Activated CD4-positive, alpha-beta T cell treated with anti-CD3 and anti-CD28 coated beads for 36 hours (primary cell): ENCODE measurements at places on chromosomes 1 and 21.

DNA sequence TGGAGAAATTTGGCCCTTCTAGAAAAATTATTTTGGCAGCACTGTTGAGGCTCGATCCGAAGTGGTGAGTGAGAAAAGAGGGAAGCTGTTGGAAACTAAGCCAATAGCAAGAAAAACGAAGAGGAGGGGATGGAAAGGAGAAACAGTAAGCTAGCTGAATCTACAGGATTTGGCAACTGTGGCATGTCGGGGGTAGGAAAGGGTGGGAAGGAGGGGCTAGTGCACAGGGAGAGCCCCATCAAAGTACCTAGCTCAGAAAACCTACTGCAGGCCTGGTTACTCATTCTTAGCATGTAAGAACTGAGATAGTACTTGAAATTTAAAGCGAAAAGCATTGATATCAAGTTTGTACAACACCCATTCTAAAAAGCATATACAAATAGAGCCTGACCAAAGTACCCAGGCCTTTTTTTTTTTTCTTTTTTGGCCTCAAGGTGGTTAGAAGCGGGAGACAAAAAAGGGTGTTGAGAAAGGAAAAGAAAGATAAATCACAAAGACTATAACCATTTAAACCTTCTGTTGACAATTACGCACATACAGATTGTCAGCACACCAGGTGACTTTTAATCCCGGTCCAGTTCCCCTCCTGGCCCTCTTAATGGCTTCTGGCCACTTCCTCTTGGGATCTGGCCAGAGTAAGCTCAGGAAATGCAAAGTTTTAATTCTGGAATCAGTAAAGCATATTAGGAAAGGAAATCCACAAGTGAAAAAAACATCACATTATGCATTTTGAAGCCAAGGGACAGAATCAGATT lies 50.4 kb downstream of the SLC16A1 start:
- peaks cover 41% of the 10 kb centered on the region for H3K4me1 ChIP-seq
- no peak overlapping the region for H3K4me3 ChIP-seq
- peaks cover 6% of the 10 kb centered on the region for H3K36me3 ChIP-seq
- H3K27ac ChIP-seq = peak overlapping the region; percentile 59

DNA sequence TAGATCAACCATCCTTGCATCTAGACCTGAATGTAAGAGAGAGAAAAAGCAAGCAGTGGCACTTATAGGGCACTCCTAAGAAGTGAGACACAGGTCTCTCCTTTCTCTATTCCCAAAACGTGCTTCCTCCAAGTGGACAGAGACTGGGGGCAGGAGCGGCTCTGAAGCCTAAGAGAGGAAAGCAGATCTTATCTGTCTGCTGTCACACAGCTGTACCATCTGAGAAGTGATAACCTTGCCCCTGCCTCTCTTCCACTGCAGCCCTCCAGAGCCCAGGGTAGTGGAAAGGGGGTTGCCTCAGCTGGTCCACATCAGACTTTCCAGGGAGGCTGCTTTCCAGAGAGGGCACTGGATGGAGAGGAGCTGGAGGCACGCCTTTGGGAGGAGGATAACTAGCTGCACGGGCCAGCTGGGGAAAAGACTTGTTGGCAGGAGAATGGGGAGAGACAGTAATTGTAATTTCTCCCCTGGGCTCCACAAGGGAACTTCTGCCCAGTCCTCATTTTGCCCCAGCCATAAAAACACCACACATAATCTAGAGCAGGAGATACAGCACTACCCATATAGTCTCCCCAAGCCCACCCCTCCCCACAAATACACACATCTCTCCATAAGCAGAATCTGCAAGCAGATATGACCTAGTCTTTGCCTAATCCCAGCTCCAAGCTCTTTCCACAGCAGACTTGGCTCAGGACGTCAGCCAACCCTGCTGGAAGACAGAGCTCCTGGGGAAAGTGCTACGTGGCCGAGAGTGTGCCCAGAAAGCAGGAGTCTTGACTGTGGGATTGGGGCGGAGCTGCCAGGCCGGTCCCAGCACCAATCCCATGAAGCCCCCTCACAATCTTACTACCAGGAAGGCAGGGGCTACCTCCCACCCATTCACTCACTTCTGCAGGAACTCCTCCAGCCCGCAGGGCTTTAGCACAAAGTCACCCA lies 31.2 kb downstream of the PIK3C2B start:
- no peak for DNase-seq
- H3K4me3 ChIP-seq = no peak overlapping the region
- peaks cover 65% of the 10 kb centered on the region for H3K4me1 ChIP-seq
- no peaks in the 10 kb centered on the region for H3K27me3 ChIP-seq
- no peak overlapping the region for H3K27ac ChIP-seq

DNA sequence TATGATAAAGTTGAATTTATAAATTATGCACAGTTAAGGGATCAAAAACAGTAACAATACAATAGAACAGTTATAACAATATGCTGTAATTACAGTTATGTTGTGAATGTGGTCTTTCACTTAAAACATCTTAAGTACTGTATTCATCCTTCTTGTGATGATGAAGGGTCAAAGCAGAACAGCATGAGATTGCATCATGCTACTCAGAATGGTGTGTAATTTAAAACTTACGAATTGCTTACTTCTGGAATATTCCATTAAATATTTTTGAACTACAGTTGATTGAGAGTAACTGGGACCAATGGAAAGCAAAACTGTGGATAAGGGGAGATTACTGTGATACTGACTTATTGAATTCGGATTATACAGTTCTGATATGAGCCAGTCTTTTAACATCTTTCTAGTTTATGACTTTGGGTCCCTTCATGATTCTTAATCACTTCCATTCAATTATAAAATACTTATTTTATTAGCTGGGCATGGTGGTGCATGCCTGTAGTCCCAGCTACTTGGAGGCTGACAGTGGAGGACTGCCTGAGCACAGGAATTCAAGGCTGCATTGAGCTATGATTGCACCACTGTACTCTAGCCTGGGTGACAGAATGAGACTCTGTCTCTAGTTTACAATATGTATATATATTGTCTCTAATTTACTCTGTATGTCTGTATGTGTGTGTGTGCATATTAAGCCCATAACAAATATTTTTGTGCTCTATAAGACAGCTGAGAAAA lies 43.2 kb downstream of the ATP1B1 start:
- H3K4me1 ChIP-seq = no peaks in the 10 kb centered on the region
- H3K36me3 ChIP-seq = no peaks in the 10 kb centered on the region
- no peak overlapping the region for H3K27ac ChIP-seq
- no peak for DNase-seq
- no peaks in the 10 kb centered on the region for H3K27me3 ChIP-seq

GRCh38 chr1:44408632-44409602 lies 3.9 kb downstream of the RNF220 start:
- H3K4me3 ChIP-seq = peak overlapping the region; percentile 3
- H3K4me1 ChIP-seq = peaks cover 34% of the 10 kb centered on the region
- peak; percentile 31 for DNase-seq
- no peak overlapping the region for H3K27ac ChIP-seq
- H3K36me3 ChIP-seq = no peaks in the 10 kb centered on the region

DNA sequence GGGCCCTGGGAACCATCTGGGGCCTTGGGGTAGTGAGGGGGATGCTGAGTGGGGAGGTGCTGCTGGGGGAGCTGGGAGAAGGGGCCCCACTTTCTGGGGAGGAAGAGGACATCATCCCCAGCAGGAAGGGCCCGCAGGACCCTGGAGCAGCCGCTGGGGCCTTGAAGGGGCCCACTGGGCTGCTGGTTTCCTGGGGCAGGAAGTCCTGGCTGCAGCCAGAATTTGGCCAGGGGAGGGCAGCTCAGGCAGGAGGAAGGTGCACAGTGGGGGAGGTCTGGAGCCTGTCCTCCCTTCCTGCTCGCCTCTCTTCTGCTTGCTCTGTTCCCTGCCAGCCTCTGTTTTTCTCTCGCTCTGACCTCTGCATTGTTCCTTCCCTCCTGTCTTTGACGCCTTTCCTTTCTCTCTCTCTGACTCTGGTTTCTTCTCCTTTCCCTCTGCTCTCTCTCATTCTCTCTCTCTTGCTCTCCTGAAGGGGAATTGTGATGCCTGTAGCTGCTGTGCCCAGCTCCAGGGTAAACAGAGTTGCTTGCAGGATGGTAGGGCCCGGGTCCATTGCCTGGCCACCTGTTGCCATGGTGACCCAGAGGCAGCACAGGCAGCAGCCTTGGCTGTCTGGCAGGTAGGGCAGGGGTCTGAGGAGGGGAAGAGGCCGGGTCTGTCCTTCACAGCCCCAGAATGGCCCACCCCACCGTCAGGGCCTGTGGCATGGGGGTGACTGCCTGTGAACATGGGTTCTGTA lies 23.9 kb downstream of the ACOT11 start:
- no peak overlapping the region for H3K27ac ChIP-seq
- no peaks in the 10 kb centered on the region for H3K36me3 ChIP-seq
- H3K4me3 ChIP-seq = no peak overlapping the region
- H3K27me3 ChIP-seq = no peaks in the 10 kb centered on the region
- peaks cover under 1% of the 10 kb centered on the region for H3K4me1 ChIP-seq
- no peak for DNase-seq

DNA sequence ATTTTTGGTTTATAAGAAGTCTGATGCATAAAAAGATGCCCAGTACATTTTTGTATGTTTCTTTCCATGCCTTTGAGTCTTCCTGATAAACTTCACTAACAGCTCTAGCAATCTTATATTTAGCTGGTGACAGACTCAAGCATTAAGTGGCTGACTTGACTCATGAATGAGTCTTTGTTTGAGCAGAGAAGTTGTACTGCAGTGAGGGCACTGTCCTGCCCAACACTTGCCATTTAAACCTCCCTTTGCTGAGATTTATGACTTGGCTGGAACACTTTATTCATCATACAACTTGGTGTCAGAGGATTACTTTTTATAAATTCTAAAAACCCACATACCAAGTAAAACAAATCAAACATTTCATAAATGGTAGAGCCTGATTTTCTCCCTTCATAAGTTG lies 14.6 kb upstream of the CAMSAP2 start:
- H3K27ac ChIP-seq = no peak overlapping the region
- no peak overlapping the region for H3K4me3 ChIP-seq
- peaks cover 2% of the 10 kb centered on the region for H3K27me3 ChIP-seq
- H3K4me1 ChIP-seq = no peaks in the 10 kb centered on the region

DNA sequence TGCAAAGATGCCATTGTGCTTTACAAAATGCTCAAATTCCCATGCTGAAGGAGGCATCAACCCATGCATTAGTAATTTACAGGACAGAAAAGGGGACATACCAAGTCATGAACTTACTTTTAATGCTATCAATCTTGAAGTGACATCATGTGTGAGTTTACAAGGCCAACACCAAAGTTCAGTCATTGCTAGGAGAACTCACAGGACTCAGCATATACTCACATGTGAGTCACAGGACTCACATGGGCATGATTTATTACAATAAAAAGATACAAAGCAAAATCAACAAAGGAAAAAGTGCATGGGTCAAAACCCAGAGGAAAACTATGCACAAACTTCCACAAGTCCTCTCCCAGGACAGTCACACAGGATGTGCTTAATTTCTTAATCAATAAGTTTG lies 1656.0 kb downstream of the MRPL39 start:
- H3K27ac ChIP-seq = no peak overlapping the region
- no peak for DNase-seq
- H3K4me1 ChIP-seq = peaks cover 22% of the 10 kb centered on the region
- H3K27me3 ChIP-seq = no peaks in the 10 kb centered on the region
- no peaks in the 10 kb centered on the region for H3K36me3 ChIP-seq
- H3K4me3 ChIP-seq = no peak overlapping the region

DNA sequence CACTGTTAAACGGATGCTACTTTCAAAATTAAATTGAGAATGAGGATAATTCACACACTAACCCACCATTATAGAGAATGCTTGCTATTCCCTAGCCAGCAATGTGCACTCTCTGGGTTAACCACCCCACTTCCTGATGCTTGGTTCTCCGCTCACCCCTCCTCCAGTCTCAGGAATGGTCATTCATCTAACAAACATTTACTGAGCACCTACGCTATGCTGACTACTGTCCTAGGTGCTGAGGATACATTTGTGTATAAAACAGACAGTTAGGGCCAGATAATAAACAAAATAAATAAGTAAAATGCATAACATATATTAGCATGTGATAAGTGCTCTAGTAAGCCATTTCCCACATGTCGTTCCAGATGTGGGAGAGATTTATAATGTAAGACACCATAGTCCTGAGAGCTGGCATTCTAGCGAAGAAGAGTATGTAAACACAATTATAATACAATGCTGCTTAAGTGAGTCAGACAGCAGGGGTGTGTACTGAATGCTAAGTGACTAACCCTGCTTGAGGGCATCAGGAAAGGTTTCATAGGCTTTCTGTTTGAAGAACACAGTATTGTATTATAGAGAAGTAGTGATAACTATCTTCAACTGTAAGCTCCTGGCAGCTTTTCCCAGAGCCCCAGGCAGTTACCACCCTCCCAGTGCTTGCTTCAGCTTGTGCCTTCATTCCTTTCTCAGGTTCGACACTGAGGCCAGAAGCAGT lies 126.7 kb upstream of the CACHD1 start:
- no peaks in the 10 kb centered on the region for H3K4me1 ChIP-seq
- DNase-seq = no peak
- H3K27me3 ChIP-seq = peaks cover 7% of the 10 kb centered on the region
- H3K36me3 ChIP-seq = no peaks in the 10 kb centered on the region
- no peak overlapping the region for H3K4me3 ChIP-seq
- no peak overlapping the region for H3K27ac ChIP-seq

- H3K36me3 ChIP-seq = peaks cover 60% of the 10 kb centered on the region
- no peaks in the 10 kb centered on the region for H3K27me3 ChIP-seq
- peaks cover 32% of the 10 kb centered on the region for H3K4me1 ChIP-seq
Measured at GRCh38 chr1:40450495-40451237, 390 bp downstream of the ZFP69B start.

DNA sequence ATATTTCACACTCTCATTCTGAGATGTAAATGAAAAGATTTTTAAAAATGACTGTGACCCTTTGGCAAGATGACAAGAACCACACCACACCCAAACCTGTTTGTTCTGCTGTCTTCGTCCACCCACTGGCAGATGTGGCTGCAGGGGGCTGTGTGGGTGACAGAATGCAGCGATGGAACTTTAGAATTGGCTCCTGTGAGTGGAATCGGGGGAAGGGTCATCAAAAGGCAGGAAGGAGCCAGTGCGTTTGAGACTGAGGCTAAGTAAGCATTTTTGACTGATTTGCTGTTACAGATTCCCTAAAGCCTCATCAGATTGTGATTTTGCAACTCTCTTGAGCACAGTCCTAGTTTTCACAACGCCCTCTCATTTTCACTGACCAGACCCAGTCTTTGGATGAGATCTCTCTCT lies 111.2 kb upstream of the ADGRL2 start:
- no peaks in the 10 kb centered on the region for H3K36me3 ChIP-seq
- peaks cover 2% of the 10 kb centered on the region for H3K27me3 ChIP-seq
- H3K27ac ChIP-seq = no peak overlapping the region

DNA sequence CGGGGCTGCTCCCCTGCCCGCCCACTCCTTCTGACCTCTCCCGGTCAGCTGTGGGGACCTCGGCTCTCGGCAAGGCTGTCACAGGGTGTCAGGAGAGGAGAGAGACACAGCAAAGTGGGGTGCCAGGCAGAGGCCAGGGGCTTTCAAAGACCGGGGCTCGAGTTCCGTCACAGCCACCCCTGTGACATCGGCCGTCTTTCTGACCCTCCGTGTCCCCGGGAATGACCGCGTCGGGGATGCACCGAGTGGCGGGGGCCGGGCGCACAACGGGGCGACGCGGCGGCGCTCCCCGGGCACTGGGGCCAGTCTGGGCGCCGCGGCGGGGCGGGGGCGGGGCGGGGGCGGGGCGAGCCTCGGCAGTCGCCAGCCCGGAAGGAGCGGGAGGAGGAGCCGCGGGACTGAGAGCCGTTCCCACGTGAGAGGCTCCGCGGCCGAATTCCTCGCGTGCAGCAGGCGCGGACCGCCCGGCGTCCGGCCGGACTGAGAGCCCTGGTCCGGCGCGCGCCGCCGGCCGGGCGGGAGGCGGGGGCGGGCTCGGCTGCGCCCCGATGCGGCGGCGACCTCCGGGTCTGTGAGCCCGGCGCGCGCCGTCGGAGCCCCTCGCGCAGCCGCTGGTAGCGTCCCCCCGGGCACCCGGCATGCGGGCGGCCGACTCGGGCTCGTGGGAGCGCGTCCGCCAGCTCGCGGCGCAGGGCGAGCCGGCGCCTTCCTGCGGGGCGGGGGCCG lies 229.7 kb upstream of the TMEM51 start:
- peak; percentile 58 for DNase-seq
- peaks cover 2% of the 10 kb centered on the region for H3K4me1 ChIP-seq
- peaks cover 34% of the 10 kb centered on the region for H3K27me3 ChIP-seq
- no peaks in the 10 kb centered on the region for H3K36me3 ChIP-seq
